Stimulated activated CD8-positive, alpha-beta memory T cell treated with anti-CD3 and anti-CD28 coated beads, Interleukin-4, amount 100 ng/mL, for 4 hours (primary cell): ENCODE measurements at places on chromosomes 1 and 21.

DNA sequence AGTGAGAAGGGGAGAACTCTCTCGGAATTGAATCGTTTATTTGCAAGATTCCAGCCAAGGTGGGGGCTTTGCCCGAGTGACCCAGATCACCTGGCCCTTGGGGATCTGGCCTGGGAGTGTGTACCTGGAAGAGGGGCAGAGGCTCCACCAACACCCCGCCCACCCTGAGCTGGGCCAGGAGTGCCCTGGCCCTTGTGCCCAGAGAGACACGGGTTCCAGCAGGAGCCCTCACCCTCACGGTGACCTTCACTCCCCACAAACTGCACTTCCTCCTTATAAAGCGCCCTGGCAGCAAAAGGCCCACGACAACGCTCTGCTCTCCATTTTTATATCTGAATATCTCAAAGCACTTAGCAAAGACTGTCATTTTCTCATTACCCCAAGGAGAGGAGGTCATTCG, 16.6 kb downstream of the CASZ1 start:
- DNase-seq = no peak

GRCh38 chr1:239228451-239228850, 157.9 kb upstream of the CHRM3 start:
- no peak for DNase-seq

GRCh38 chr1:97308131-97308530, 586.5 kb downstream of the PTBP2 start:
- no peak for DNase-seq

GRCh38 chr21:41953831-41954653, at the start of gene C2CD2:
Gene C2CD2 (minus strand): TSS chr21:41954018. CDS start chr21:41953648, 370 bp downstream.
- DNase-seq = no peak

GRCh38 chr1:2588661-2589430, 2.3 kb downstream of the PRXL2B start:
- DNase-seq = no peak

DNA sequence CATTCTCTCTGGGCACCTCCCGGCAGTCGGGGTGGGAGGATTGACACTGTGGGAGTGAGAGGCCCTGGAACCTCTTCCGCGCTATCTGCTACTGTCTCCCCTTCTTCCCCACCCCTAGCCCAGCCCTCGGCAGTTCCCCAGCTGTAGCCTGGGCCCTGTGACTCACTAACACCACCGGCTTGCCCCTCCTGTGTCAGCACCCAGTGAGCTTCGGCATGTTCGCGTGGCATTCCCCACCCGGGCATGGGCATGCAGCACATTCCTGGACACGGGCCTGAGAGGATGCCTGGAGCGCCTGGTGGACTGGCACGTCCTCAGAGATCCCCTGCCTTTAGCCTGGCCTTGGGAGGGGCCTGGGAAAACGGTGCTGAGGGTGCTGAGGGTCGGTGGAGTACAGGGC, 1.3 kb downstream of the CDK18 start:
- DNase-seq = no peak

GRCh38 chr1:32933742-32934322, 30.8 kb downstream of the RNF19B start:
- DNase-seq = no peak

DNA sequence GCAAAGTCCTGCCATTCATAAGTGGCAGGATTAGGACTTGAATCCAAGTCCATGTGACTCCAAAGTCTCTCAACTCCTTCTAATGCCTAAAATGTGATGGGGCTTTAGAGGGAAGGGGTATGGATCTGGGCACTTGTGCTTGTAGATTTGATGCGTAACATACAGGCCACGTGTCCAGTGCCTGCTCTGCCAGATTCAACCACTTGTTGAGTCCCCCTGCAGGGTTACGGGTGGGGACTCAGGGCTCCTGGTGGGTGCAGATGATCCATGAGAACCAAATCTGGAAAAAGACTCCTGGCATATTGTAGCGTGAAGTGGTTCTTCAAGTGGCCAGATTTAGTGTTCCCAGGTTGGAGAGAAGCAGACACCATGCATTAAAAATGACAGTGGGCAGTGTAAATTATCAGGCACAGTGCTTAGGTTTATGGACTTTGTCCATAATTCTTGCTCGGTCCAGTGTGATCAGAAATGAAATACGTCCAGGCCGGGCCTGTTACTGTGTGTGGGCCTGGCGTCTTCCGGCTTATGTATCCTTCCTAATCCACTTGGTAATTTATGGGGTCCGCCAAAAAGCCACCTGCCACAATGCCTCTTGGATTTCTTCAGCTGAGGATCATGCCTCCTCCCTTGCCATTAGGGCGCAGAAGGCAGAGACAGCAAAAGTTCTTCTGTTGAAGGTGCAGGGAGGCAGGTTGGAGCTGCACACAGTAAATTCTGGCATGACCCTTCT, 51.2 kb upstream of the LRP8 start:
- DNase-seq = no peak
